Peyer's patch (tissue), 4 donors: ENCODE measurements at places on chromosomes 2 and 18. TPM values are rescaled to one million over a fixed set of nuclear protein-coding genes. Genes with fewer than 3 reads are reported as not detected.

DNA sequence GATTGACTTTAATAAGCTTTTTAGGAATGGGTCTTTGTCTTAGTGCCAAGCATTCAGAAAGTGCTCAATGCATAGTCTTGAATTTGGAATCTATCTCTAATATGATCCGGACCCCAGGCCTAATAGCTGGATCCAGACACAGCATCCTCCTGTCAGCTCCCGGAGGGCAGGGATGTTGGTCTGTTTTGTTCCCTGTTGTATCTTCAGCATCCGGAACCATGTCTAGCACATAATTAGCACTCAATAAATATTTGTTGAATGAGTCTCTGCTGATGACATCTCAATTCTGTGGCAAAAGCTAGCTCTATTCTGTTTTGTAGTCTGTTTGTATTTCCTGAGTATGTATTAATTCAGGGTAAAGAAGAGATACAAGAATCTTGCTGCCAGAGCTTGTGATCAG, 169.1 kb downstream of the DCDC2C start:
- H3K4me3 ChIP-seq, result no peak overlapping the region
- H3K27ac ChIP-seq, result no peak overlapping the region
- H3K4me1 ChIP-seq, result no peaks in the 10 kb centered on the region
- no peaks in the 10 kb centered on the region for H3K36me3 ChIP-seq

Gene RRM2
- 19.3 TPM for total RNA-seq

GRCh38 chr2:45102141-45102540, 92.9 kb upstream of the SIX2 start:
- no peak for DNase-seq
- no peaks in the 10 kb centered on the region for H3K36me3 ChIP-seq
- H3K4me1 ChIP-seq, result no peaks in the 10 kb centered on the region
- H3K4me3 ChIP-seq, result no peak overlapping the region

- H3K36me3 ChIP-seq, result no peaks in the 10 kb centered on the region
- H3K4me1 ChIP-seq, result no peaks in the 10 kb centered on the region
- no peak for DNase-seq
These were observed 137.7 kb downstream of the THADA start for GRCh38 chr2:43458014-43458628.

DNA sequence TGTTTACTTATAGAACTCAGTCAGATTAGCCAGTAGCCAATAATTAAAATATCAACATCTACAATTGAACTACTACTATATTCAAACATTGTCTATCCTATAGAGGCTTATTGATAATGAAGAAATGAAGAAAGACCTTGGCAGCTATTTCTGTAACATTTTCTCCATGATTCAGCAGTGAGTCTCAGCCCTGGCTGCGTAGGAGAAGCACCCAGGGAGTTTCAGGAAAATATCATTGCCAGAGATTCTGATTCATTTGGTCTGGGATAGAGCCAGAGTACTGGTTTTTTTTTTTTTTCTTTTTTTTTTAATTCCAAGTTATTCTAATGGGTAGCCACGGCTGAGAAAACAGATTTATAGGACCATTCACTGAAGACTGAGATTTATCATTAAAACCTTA, 404.8 kb downstream of the TXNL1 start:
- no peaks in the 10 kb centered on the region for H3K36me3 ChIP-seq
- no peaks in the 10 kb centered on the region for H3K4me1 ChIP-seq
- H3K27me3 ChIP-seq, result no peaks in the 10 kb centered on the region
- H3K27ac ChIP-seq, result no peak overlapping the region
- no peak overlapping the region for H3K4me3 ChIP-seq
- DNase-seq, result no peak

DNA sequence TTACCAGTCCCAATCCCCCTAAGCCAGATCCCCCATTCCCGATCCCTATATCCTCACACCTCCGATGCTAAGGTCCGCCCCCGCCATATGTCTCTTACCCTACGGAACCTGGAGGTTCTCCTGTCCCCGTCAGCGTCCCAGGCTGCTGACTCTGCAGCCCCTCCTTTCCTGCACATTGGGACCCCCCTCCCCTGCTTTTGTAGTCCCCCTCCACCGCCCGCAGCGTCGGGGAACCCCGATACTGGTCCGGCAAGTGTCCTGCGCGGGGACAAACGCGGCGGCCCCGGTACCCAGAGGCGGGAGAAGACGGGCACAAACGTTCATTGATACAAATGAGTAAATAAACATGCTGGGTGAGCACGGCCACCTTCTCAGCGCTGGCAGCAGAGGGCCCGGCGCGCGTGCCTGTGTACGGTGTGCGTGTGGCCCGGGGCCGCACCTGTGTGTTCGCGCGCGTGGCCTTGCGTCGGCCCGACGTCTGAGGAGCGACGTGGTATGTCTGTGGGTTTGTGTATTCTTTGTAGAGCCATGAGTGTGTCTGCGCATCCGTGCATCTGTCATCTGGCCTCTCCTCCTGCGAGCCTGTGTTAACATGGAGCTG, 2.0 kb upstream of the CYP26B1 start:
- no peaks in the 10 kb centered on the region for H3K36me3 ChIP-seq
- DNase-seq, result peak; percentile 56
- no peak overlapping the region for H3K27ac ChIP-seq
- H3K27me3 ChIP-seq, result peaks cover 46% of the 10 kb centered on the region
- H3K4me1 ChIP-seq, result peaks cover 35% of the 10 kb centered on the region
- H3K4me3 ChIP-seq, result peak overlapping the region; percentile 56

DNA sequence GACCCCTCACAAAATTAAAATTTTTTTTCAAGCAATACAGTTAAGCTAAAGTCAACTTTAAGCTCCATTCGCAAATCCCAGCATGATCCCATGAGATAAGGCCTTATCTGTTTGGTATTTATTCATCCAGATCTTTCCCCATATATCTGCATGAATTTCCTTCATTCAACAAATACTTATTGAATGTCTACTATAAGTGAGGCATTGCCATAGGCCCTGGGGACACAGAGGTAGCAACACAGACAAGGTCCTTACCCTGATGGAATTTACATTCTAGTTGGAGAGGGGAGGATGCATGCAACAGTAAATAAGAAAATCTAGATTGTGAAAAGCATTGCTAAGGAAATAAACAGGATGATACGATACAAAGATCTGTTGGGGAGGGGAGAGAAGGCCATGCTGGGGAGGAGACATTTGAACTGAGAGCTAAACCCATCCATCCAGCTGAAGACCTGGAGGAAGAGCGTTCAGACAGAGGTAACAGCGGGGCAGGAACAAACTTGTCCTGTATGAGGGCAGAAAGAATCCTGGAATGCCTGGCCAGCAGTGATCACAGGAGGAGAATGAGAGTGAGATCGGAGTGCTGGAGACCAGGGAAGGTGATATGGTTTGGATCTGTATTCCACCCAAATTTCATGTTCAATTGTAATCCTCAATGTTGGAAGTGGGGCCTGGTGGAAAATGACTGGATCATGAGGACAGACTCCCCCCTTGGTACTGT, 71.6 kb downstream of the SDC1 start:
- H3K27me3 ChIP-seq, result no peaks in the 10 kb centered on the region
- H3K36me3 ChIP-seq, result no peaks in the 10 kb centered on the region
- H3K4me3 ChIP-seq, result no peak overlapping the region
- no peak for DNase-seq

DNA sequence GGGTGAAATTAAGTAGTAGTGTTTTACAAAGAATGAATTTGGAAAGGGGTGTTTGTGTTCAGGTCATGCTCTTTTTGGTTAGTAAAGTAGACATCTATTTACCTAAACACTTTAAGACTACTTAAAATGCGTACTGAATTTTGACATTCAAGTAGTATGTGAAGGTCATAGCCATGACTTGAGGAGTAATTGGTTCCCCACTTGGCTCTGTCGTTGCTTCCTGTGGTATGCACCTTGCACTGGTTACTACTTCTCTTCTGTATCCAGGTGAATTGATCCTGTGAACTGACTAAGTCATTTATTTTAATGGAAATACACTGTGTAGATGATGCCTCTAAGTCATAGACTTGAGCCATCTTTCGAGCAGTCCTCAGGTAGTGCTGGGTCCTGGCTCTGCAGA, 97.9 kb downstream of the ITGB1BP1 start:
- no peak overlapping the region for H3K27ac ChIP-seq
- H3K27me3 ChIP-seq, result no peaks in the 10 kb centered on the region
- H3K36me3 ChIP-seq, result no peaks in the 10 kb centered on the region
- no peaks in the 10 kb centered on the region for H3K4me1 ChIP-seq
- no peak for DNase-seq

GRCh38 chr2:201433394-201433995, 17.8 kb downstream of the TRAK2 start:
- no peaks in the 10 kb centered on the region for H3K4me1 ChIP-seq
- DNase-seq, result no peak
- H3K27me3 ChIP-seq, result no peaks in the 10 kb centered on the region
- H3K27ac ChIP-seq, result no peak overlapping the region
- H3K4me3 ChIP-seq, result no peak overlapping the region

DNA sequence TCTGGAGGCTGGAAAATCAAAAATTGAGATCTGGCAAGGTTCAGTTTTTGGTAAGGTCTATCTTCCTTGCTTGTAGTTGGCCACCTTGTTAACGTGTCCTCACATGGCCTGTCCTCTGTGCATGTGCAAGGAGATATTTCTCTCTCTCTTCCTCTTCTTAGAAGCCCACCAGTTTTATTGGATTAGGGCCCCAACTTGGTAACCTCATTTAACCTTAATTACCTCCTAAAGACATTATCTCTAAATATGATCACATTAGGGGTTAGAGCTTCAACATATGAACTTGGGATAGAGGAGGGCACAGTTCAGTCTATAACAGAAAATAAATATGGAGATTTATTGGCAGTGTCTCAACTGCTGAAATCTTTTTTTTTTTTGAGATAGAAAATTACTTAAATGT, 19.6 kb upstream of the RND3 start:
- H3K4me3 ChIP-seq, result no peak overlapping the region
- no peak overlapping the region for H3K27ac ChIP-seq
- no peaks in the 10 kb centered on the region for H3K36me3 ChIP-seq
- H3K27me3 ChIP-seq, result no peaks in the 10 kb centered on the region

- H3K4me1 ChIP-seq, result no peaks in the 10 kb centered on the region
- DNase-seq, result no peak
These were observed 51.6 kb upstream of the CD28 start for GRCh38 chr2:203654826-203655225.

DNA sequence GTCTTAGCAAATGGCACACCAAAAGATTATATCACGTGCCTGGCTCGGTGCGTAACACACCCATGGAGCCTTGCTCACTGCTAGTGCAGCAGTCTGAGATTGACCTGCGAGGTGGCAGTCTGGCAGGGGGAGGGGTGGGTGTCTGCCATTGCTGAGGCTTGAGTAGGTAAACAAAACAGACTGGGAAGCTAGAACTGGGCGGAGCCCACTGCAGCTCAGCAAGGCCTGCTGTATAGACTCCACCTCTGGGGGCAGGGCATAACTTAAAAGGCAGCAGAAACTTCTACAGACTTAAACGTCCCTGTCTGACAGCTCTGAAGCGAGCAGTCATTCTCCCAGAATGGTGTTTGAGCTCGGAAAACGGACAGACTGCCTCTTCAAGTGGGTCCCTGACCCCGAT, 55.9 kb upstream of the FSHR start:
- H3K36me3 ChIP-seq, result no peaks in the 10 kb centered on the region
- H3K27me3 ChIP-seq, result no peaks in the 10 kb centered on the region
- no peak for DNase-seq
- H3K4me1 ChIP-seq, result no peaks in the 10 kb centered on the region
- H3K27ac ChIP-seq, result no peak overlapping the region

Gene RETREG2
- 44.6 TPM for total RNA-seq

- H3K27ac ChIP-seq, result no peak overlapping the region
- H3K4me1 ChIP-seq, result peaks cover 8% of the 10 kb centered on the region
- no peak overlapping the region for H3K4me3 ChIP-seq
- H3K27me3 ChIP-seq, result no peaks in the 10 kb centered on the region
- no peak for DNase-seq
These were observed 42.0 kb upstream of the CCDC150 start for GRCh38 chr2:196597531-196597930.

Gene WDR33
- total RNA-seq, result 43.3 TPM

DNA sequence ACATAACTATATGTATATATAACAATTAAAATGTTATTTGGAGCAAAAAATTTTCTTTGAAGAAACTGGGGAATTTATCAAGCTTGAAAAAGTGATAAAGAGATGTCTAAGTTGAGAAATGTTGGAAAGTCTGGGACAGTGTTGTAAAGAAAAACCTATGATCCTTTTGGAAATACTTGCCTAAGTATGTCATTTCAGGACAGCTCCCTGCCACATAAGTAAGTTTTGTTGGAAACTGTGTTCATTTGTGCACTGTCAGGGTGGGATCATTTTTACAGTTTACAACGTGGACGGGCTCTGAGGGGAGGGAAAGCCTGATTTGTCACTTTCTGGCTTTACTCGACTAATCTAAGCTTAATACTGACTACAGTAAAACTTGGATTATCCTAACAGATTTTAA, 10.4 kb upstream of the COL3A1 start:
- no peaks in the 10 kb centered on the region for H3K4me1 ChIP-seq
- no peaks in the 10 kb centered on the region for H3K27me3 ChIP-seq
- no peak overlapping the region for H3K4me3 ChIP-seq
- no peaks in the 10 kb centered on the region for H3K36me3 ChIP-seq
- DNase-seq, result no peak

Gene TNS1
- 101 TPM for total RNA-seq

GRCh38 chr2:226738821-226739544, 60.6 kb downstream of the IRS1 start:
- H3K27ac ChIP-seq, result no peak overlapping the region
- H3K36me3 ChIP-seq, result no peaks in the 10 kb centered on the region
- peaks cover 33% of the 10 kb centered on the region for H3K4me1 ChIP-seq
- H3K4me3 ChIP-seq, result no peak overlapping the region
- no peaks in the 10 kb centered on the region for H3K27me3 ChIP-seq

Gene THAP4
- 63.8 TPM for total RNA-seq

Gene ZAP70
- total RNA-seq, result 28.7 TPM

Gene TMEM163
- total RNA-seq, result not detected

Gene PSMA8
- not detected for total RNA-seq

DNA sequence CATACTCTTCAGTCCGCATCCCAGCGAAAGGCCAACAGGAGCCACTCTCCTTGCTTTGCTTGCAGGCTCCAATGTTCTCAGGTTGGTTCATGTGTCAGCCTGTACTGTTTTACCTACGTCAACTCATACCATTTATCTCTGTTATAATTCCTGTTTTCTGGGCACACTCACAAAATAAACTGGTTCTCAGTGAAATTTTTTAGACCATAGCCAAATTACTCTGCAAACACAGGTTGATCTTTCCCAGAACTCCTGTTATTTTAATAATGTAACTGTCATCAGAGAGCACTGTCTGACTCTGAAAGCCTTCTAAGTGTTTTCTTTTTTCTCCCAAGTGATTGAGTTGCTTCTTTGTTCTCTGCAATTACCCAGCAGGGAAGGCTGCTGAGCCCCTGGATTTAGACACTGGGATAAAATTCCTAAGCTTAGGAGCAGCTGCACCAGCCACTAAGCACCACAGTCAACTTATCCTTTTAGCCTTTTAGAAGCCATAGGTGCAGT, 111.6 kb upstream of the PIEZO2 start:
- no peaks in the 10 kb centered on the region for H3K4me1 ChIP-seq
- no peaks in the 10 kb centered on the region for H3K36me3 ChIP-seq
- no peaks in the 10 kb centered on the region for H3K27me3 ChIP-seq
- DNase-seq, result no peak
- H3K4me3 ChIP-seq, result no peak overlapping the region
